ENCODE measurements at places on chromosomes 3 and 15.

GRCh38 chr3:48811524-48811923 is 36.1 kb downstream of the PRKAR2A start:
- DNase-seq: no peak

- DNase-seq: peak; percentile 51
Measured at GRCh38 chr15:81304226-81304625, 19.7 kb downstream of the STARD5 start.

DNA sequence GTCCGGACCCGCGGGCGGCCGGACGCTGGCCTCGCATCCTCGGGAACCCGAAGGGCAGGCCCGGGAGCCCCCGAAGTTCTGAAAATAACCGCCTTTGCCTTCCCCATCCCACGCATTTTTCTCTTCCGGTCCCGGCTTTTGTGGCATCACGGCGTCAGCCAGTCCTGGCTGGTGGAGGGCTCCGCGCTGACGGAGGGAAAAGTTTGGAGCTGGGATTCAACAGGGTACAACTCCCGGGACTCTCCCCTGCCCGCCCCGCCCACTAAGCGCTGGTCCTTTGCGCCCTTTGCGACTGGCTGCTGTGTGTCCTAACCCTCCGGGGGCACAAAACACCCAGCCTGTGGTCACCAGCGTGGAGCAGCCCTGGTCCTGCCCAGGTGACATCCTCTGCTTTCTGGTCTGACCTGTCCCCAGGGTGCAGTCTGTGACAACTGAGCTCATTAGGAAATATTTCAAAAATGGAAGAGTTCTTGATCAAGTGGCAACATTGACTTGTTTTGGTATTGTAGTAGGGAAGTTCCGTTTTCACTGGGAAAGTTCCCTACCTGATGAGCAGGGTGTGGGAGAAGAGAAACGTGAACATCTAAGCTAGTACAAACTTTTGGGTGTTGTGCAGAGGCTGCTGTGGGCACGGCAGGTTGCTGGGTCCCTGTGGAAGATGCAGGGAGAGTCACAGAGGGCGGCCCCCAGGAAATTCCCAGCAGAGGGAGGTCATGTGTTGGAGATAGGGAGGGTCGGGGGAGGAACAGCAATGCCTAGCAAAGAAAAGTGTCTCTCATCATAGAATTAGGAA is 775 bp downstream of the ARNT2 start:
- DNase-seq: peak; percentile 56

DNA sequence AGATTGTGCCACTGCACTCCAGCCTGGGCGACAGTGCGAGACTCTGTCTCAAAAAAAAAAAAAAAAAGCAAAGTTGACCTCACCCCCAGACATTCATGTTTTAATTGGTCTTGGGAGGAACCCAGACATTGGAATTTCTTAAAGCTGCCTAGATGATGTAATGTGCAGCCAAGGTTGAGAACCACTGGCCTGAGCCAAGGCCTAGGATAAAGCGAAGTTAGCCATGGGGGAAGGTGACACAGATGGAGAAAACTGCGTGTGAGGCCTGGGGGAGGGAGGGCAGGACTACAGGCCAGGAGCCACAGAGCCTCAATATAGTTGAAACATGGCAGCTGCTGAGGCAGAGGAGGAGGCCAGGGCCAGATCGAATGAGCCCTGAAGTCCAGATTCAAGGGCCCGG is 21.0 kb downstream of the GLB1 start:
- DNase-seq: peak; percentile 33

DNA sequence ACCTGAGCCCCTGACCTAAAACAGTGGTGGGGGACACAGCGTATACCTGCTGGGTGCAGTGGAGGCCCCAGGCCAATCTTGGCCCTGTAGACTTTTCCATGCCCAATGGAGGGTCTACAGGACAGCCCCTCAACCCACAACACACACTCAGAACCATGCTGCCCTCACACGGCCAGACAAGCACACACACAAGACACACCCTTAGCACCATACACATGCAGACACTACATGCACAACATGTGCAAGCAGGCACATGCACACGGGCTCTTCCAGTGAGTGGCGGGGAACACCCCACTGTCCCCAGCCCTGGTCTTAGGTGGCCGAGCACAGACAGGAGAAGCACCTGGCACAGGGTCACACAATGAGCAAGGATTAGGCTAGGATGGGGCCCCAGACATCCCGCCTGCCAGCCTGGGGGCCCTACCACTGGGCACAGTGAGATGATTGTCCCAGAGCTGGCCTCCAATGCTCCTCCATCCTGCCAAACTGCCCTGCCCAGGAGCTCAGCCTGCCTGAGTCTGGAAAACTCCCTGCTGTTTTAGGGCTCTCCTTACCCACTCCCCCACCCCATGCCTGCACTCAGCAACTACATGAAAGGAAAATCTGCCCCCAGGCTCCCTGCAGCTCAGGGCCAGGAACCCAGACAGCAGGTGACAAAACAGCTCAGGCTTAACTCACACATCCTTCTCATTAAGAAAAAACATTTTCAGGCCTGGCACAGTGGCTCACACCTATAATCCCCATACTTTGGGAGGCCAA is 15.8 kb downstream of the IQSEC1 start:
- no peak for DNase-seq

DNA sequence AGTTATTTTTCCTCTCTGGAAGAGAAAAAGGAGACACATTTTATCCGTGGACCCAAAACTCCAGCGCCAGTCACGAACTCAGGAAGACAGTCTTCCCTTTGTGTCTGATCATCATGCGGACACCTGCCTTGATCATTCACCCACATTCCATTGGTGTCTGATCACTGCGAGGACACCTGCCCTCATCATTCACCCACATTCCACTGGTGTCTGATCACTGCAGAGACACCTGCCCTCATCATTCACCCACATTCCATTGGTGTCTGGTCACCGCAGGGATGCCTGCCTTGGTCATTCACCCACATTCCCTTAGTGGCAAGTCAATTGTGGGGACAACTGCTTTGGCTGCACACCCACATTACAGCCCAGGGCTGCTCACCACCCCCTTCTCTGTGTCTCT is 148.9 kb downstream of the ROBO1 start:
- DNase-seq: no peak

- no peak for DNase-seq
Measured at GRCh38 chr15:57259568-57260040, 116.7 kb upstream of the CGNL1 start.

GRCh38 chr3:14285548-14285925 is 106.9 kb downstream of the LSM3 start:
- no peak for DNase-seq

DNA sequence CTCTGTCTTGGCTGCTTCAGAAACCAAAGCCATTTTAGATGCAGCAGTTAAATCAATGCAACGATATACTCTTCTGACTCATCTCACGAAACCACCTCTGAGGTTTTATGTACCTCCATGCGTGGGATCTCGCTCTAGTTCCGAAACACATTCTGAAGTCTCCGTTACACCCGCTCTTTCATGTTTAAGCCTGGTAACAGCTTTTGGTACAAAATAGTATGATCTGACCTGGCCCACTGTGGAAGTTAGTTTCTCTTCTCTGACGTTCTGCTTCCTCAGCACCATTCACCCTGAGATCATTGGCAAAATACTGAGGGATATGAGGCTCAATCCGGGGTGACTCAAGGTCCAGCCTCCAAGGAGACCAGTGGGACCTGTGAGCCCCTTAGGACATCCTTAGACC is 121.9 kb downstream of the TMEM266 start:
- no peak for DNase-seq

- DNase-seq: no peak
Measured at GRCh38 chr3:45558431-45558830, 36.1 kb upstream of the LIMD1 start.

DNA sequence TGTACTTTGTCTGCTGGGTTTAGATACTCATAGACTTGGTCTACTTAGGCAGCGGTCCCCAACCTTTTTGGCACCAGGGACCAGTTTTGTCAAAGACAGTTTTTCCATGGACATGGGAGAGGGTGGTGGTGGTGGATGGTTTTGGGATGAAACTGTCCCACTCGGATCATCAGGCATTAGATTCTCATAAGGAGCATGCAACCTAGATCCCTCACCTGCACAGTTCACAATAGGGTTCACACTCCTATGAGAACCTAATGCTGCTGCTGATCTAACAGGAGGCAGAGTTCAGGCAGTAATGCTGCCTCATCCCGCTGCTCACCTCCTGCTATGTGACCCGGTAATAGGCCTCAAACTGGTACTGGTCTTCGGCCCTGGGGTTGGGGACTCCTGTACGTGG is 45.3 kb downstream of the CMSS1 start:
- no peak for DNase-seq

- DNase-seq: peak; percentile 87
Measured at GRCh38 chr15:70778258-70779076, 15.1 kb upstream of the UACA start.

GRCh38 chr3:119405315-119405714 is 58.1 kb downstream of the TMEM39A start:
- no peak for DNase-seq

All from EL (cell line).